ENCODE measurements at places on chromosomes 16 and 17.
A peak's percentile ranks its signal among the peaks of the same experiment; 100 is the strongest.

DNA sequence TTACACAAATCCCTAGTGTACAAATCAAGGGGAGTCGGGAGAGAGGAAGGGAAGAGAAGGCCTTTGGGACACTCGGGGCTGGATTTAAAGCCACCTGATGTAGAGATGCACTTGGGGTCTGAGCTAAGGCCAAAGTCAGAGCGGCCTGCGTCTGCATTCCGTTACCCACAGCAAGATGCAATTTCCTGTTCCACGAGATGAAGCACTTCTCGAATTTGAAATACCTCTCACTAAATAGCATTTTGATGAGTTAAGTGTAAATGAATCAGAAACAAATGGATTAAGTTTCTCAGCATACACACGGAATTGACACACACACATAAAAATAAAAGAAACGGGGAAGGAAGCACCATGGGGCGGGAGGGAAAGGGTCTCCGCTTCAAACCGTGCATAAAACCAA lies 386.0 kb downstream of the SOX9 start:
- no peak for DNase-seq

DNA sequence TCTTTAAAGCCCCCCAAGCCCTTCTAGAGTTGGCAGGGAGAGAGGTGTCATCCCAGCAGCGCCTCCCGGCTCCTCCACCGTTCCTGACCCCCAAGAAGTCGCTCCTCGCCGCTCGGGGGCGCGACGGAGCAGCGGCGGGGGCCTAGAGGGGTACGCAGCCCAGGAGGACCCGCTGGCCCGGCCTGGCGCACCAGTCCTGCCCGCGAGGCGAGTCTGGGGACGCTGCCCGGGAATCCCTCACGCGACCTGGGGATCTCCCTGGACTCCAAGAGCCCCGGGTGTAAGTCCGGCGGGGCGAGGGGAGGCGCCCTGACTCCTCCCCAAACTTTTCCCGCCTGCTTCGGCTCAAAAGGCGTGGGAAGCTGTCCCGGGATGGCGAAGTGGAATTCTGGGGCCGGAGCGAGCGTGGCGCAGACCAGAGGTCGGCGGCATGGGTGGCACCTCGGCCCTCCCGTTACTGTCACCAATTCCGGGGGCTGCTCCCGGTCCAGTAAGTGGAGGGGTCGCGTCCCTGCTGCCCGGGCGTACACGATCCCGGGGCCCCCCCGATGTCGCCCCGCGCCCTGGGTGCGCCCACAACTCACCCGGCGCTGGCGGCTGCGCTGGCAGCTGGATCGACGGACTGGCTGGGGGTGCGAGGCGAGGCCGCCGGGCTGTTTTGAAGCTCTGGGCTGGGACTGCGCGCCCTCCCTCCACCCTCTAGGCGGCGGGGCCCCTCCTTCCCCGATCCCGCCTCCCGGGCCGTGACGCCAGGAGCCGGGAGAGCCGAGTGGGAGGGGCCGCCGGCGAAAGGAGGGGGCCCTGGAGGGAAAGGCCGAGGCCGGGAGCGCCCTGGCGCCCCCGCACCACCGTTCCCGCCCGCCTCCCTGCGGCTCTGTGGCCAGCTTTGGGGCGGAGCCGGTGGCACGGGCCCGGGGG lies at the start of gene EMP2:
EMP2 (minus strand) TSS at position 634 of the 918 bp plus-strand sequence. CDS start 32,981 bp downstream, outside the sequence.
- peak; percentile 46 for DNase-seq

DNA sequence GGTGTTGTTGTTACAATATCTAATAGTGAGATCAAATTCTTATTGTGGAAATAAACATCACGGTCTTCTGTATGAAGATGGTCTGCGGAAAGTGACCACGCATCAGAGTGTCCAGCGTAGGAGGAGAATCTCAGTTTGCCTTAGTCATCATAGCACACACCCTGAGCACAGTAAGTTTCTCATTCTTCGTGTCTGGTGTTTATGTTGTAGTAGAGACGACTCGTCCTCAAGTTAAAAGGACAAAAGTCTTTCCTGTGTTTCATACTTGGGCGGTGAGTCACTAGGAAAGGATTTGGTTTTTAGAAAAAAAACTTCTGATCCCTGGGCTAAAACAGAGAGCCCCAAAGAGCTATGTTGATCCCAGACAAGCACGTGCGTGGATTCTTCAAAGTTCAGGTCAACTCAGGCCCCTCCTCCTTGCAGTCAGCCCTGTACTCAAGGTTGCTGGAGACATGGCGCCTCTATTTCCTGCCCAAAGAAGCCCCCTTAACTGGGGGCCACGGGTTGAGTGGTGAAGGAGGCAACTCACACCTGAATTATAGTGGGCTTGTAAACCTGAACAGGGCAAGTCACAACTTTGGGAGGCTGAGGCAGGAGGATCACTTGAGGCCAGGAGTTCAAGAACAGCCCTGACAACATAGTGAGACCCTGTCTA lies 170.4 kb downstream of the ZFHX3 start:
- DNase-seq = no peak

DNA sequence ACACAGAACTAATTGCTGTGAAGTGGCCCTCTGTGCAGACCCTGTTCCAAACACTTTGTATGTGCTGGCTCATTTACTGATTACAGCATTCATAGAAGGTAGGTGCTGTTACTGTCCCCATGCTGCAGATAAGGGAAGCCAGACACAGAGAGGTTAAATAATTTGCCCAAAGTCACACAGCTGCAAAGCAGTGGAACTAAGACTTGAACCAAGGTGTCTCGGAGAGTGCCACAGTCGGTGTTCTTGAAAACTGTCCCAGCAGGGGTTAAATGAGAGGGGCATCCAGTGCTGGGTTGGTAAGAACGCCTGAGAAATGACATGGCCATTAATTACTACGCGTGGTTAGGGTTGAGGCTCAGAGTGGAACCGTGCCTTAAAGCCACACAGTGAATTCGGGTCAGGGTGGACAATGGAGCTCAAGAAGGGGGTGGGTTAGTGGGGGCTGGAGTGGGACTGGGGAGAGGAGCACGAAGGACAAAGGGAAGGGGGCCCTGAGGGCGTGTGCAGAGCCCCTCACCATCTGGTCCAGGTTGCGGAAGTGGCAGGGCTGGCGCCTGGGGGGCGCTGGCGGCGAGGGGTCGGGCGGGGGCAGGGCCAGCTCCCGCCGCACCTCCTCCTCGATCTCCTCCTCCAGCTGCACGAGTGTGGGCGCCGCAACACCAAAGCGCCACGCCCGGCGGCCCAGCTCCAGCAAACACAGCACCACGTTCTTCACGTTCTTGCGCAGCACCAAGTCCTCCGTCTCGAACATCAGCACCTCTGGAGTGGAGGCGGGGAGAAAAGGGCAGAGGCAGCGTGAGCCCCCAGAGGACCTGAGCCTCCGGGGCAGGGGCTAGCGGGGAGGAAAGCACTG lies 3.3 kb downstream of the GAS2L2 start:
- DNase-seq = no peak

- no peak for DNase-seq
Measured at GRCh38 chr16:88430185-88430523, 22.9 kb upstream of the ZFPM1 start.

- DNase-seq = no peak
Measured at GRCh38 chr17:81427173-81428120, 32.2 kb downstream of the BAHCC1 start.

- DNase-seq = no peak
Measured at GRCh38 chr16:69078073-69078472, 27.4 kb upstream of the HAS3 start.

DNA sequence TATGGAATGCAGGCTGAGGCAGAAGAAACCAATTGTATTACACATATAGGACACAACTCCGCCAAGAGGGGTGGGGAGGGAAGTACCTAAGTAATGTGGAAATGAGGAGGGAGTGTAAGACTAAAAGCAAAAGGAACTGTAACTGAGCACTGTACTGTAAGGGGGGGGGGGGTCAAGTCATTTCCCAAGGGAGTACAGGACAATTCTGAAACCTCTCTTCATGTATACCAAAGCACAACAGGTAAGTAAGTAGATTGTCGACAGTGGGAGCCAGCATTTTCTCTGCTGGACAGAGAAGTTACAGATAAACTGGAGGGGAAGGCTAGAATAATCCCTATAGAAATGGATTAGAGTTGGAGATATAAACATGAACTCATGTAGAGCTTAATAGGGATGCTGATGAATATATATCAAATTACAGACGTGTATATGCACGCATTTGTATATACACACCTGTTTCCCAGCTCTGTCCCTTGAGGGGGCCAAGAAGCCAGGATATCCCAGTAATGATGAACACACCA lies 6.4 kb downstream of the USP22 start:
- no peak for DNase-seq

DNA sequence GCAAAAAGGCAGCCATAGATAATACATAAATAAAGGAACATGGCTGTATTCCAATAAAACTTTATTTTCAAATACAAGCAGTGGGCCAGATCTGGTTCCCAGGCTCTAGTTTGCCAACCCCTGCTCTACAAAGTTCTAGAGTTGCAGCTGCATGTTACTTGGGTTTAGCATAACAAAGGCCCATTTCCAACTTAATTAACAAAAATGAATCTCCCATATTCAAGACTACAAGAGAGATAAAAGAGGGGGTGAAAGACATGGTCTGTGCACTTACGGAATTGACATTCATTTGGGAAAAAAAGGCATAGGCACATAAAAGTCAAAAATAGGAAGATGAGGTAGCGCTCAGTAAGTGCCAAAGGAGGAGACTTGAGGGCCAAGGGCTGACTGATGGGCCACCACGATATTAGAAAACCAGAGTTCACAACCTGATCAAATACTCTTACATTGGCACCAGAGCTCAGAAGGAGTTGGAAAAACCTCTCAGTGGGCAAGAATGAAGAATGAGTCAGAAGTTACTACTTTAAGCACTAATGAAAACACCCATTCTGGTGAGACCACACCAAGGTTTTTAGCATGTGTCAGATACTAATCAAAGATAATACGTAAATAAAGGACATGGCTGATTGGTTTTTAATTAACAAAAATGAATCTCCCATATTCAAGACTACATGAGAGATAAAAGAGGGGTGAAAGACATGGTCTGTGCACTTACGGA lies 164.0 kb downstream of the VPS53 start:
- no peak for DNase-seq

DNA sequence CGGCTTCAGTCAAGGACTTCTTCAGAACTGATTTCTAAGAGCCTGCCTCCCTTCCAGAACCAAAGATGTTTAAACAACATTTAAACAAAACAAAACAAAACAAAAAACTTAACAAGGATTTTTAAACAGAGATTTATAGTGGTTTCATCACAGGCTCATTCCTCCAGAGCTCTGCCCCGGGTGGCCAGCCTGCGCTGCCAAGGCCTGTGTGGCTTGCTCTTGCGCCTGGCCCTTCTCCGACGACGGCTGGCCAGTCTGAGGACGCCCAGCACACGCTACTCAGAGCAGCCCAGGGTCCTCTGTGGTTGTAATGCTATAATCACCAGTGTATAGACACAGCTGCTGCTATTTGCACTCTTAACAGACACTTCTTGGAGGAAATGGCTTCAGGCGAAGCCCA lies 307.2 kb upstream of the MYOCD start:
- no peak for DNase-seq

DNA sequence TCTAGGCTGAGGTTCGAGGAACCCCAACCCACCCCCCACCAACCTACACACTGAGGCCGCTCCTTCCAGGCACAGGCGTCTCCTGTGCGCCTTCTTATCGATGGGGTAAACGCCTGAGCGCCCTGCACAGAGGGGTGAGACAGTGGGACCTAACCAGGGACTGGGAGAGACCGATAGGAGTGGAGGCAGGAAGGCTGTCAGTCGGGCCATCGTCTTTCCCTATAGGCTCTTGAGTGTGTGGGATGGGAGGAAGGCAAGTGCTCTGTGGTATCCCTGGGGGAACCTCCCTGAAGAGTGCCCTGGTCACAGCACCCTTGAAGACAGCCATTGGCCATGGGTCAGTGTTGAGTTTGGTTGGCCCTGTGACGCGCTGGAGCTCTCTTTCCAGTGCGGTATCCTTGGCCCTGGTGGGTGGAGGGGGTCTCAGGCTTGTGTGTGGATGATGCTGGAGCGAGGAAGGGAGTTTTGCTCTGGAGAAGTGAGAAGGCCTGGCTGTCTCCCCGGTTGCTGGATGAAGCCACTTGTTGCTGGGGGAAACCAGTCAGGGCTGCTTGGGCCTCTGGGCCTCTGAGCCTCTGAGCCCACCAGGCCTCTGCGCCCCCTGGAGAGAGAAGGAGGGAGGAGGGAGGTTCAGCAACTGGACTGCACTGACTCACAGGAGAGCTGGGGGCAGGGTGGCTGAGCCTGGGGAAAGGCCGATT lies 1.7 kb downstream of the GPRC5C start:
- DNase-seq = no peak

DNA sequence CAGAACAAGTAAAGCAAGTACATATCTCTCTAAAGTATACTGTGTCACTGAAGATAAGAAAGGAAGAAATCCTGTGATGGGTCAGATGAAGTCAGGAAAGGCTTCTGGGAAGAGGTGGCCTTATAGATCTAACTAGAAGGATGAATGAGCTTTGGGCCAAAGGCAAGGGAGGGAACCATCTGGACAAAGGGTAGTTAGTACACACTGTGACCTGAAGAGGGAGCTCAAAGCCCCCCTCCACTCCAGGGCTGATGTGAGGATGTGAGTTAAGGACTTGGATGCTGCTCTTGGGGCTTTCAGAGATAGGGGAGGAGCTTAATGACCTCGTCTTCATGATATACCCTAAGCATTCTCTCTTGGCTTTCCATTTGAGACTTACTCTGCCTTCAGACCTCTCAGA lies 185.3 kb upstream of the CACNG3 start:
- DNase-seq = peak; percentile 41

- DNase-seq = no peak
Measured at GRCh38 chr16:50496990-50497389, 51.2 kb upstream of the NKD1 start.

- no peak for DNase-seq
Measured at GRCh38 chr17:2980211-2980903, 83.0 kb downstream of the OR1D5 start.

DNA sequence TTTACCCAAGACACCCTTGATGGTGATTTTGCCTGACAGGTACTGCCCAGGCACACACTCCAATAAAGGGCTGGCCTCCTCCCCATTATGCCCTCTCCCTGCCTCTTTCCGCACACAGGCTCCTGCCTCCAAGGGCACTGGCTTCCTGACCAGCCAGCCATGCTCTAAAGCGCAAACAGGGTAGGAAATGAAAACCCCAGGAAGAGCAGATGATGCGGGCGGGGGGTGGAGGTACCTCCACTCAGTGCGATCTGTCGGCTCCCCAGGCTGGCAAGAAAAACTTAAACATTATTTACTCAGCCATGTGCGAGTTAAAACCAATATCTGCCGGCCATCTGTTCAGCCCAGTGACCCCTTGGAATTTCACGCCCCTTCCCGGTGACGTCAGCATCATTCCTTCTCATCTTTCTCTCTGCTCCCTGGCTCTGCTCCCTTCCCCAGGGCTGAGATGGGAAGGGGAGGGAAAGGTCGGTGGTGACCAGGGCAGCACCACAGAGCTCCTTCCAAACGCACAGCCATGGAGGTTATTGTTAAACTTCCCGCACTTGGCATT lies 262.5 kb downstream of the CBLN1 start:
- DNase-seq = no peak

DNA sequence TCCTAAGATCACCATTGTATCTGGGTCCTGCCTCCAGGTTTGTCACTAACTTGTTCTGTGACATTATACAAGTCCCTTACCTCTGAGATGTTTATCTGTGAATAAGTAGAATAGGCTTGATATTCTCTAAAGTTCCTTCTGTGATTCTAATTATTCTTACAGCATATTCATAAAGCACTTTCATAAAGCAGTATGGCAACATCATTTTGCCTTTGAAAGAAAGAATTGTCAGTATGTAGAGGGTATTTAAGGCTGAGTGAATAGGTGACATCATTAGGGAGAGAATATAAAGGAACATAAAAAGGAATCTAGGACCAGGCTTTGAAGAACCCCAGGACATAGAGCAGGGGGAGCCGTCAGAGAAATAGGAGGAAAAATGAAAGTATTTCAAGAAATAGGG lies 15.6 kb downstream of the VMP1 start:
- no peak for DNase-seq

GRCh38 chr17:82021107-82021899 lies 1.4 kb downstream of the CENPX start:
- DNase-seq = no peak

All from GM12892 (cell line).